Effector CD8-positive, alpha-beta T cell (primary cell): ENCODE measurements at places on chromosomes 16 and 17.

- DNase-seq, result no peak
These were observed 23.0 kb downstream of the ARHGAP27 start for GRCh38 chr17:45409659-45410076.

GRCh38 chr16:88377961-88378360, 4.8 kb upstream of the ZNF469 start:
- no peak for DNase-seq

DNA sequence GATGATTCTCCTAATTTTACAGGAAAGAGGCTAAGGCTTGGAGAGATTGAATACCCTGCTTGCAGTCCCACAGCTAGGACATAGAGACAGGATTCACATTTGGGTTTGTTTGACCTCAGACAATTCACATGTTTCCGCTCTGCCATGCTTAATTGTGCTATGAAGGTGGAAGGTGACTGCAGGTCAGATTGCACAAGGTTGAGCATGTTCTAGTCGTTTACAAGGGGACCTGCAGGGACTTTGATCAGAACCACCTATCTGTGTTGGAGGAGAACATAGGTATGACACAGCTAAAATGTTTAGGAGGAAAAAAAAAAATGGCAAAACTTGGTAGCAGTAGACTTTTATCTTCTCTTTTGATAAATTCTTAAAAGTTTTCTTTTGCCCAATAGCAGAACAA, 4.9 kb upstream of the ANKFN1 start:
- no peak for DNase-seq

- DNase-seq, result no peak
These were observed 10.8 kb upstream of the NAGLU start for GRCh38 chr17:42525221-42525620.

DNA sequence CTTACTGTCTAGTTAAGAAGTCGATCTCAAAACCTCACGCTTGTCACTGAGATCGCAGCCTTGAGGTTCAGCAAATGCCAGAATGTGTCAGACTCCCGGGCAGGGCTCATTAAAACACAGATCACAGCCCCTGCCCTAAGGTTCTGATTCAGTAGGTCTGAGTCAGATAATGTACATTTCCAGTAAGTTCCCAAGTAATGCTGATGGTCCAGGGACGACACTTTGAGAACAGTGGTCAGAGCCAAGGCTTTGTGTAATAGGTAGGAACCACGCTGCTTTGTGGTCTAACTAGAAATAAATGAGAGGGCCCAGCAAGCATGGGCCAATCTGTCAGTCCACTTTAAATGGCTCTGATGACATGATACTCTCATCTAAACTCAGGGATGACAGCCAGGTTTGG, 228.6 kb downstream of the ZFHX3 start:
- no peak for DNase-seq

- no peak for DNase-seq
These were observed 1.9 kb upstream of the AXIN1 start for GRCh38 chr16:354291-354881.

DNA sequence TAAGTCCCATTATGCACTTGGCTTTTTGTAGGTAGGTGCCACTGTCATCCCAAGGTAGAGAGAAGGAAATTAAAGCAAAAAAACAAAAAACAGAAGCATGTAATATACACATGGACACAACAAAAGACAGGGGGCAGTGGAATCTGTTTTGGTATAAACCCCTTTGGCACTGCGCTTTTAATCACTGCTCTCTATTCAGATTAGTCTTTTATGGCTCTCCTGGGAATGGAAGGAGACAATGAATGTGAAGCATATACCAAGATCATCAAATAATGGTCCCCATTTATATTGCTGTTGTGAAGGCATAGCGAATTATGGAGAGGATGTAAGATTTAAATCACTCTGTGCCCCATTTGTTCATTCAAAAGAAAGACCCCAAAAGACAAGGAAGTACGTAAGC, 17.4 kb downstream of the CDH11 start:
- no peak for DNase-seq

- DNase-seq, result no peak
These were observed 22.7 kb downstream of the SLC6A4 start for GRCh38 chr17:30212750-30213149.

DNA sequence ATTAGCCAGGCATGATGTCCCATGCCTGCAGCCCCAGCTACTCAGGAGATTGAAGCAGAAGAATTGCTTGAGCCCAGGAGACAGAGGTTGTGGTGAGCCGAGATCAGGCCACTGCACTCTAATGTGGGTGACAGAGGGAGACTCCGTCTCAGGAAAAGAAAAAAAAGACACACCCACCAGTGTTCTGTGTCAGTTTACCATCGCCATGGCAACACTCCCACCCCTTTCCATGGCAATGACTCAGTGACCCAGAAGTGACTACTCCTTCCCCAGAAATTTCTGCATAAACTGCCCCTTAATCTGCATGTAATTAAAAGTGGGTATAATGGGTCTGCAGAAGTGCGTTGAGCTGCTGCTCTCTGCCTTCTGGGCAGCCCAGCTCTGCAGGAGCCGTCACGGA, 4.0 kb upstream of the ZC3H18 start:
- no peak for DNase-seq

DNA sequence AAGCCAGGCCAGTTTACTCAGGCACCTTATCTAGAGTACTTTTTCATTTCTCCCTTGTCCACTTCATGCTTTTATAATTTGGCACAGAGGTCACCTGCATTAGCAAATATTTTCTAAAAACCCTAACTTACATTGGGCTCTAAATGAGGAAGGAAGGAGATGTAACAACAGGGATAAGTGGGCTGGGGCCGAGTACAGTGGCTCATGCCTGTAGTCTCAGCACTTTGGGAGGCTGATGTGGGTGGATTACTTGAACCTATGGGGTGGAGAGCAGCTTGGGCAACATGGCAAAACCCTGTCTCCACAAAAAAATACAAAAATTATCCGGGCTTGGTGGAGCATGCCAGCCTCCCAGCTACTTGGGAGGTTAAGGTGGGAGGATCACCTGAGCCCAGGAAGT, 55.9 kb downstream of the TMEM100 start:
- no peak for DNase-seq
